ENCODE measurements at places on chromosomes 2 and 18. TPM values are rescaled to one million over a fixed set of nuclear protein-coding genes. Genes with fewer than 3 reads are reported as not detected.

The SLC5A7 gene
- not detected for total RNA-seq

The GPR35 gene
- total RNA-seq: 0.32 TPM

The LBX2 gene
- total RNA-seq: 2.1 TPM

The AQP12B gene
- not detected for total RNA-seq

The GALR1 gene
- total RNA-seq: not detected

The SH3RF3 gene
- 24.2 TPM for total RNA-seq

The GPR17 gene
- not detected for total RNA-seq

The TBC1D8 gene
- 23.6 TPM for total RNA-seq

The BBS5 gene
- total RNA-seq: 5.8 TPM

The LRP2 gene
- total RNA-seq: not detected

The IRS1 gene
- total RNA-seq: 77.6 TPM

The IL36G gene
- not detected for total RNA-seq

The CNTNAP5 gene
- total RNA-seq: 0.12 TPM

The TMEM17 gene
- total RNA-seq: 2.1 TPM

The PCARE gene
- not detected for total RNA-seq

The CYTIP gene
- total RNA-seq: not detected

The MERTK gene
- 0.12 TPM for total RNA-seq

The RUFY4 gene
- total RNA-seq: not detected

All from hair follicle dermal papilla cell (primary cell).